ENCODE measurements at places on chromosomes 1 and 21. TPM values are rescaled to one million over a fixed set of nuclear protein-coding genes. Genes with fewer than 3 reads are reported as not detected.

Gene TMEM61
- 0.31 TPM for total RNA-seq

- peak; percentile 53 for DNase-seq
- H3K4me3 ChIP-seq, result no peak overlapping the region
- no peaks in the 10 kb centered on the region for H3K27me3 ChIP-seq
- H3K27ac ChIP-seq, result no peak overlapping the region
Observed at GRCh38 chr1:230858918-230859729, 9.2 kb downstream of the C1orf198 start.

- peaks cover 9% of the 10 kb centered on the region for H3K4me1 ChIP-seq
- DNase-seq, result peak; percentile 30
- H3K27ac ChIP-seq, result no peak overlapping the region
- H3K27me3 ChIP-seq, result no peaks in the 10 kb centered on the region
Observed at GRCh38 chr1:30715216-30715615, 8.2 kb downstream of the MATN1 start.

- H3K36me3 ChIP-seq, result no peaks in the 10 kb centered on the region
- no peak for DNase-seq
- no peak overlapping the region for H3K4me3 ChIP-seq
- H3K4me1 ChIP-seq, result no peaks in the 10 kb centered on the region
Observed at GRCh38 chr1:230957580-230957989, 21.1 kb downstream of the TTC13 start.

Gene TMPRSS2
- total RNA-seq, result 5.6 TPM

DNA sequence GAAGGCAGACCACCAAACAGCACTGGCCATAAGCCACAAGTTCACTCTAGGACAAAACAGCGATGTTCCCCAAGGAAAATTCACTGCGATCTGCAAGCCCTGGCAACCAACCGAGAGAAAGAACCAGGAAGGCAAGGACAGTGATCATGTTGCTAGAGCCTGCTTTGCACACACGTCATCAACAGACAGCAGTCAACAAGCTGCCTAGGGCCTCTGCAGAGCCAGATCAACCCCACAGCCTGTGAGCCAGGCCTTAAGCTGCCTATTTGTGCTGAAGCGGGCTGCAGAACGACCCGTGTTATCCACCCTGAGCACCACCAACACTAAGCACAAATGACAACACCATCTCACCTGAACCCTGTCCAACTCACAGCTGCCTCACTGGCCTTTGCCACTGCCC is 6.2 kb upstream of the YRDC start:
- H3K36me3 ChIP-seq, result no peaks in the 10 kb centered on the region
- H3K4me1 ChIP-seq, result peaks cover 23% of the 10 kb centered on the region
- H3K27me3 ChIP-seq, result no peaks in the 10 kb centered on the region
- DNase-seq, result no peak
- H3K4me3 ChIP-seq, result no peak overlapping the region

DNA sequence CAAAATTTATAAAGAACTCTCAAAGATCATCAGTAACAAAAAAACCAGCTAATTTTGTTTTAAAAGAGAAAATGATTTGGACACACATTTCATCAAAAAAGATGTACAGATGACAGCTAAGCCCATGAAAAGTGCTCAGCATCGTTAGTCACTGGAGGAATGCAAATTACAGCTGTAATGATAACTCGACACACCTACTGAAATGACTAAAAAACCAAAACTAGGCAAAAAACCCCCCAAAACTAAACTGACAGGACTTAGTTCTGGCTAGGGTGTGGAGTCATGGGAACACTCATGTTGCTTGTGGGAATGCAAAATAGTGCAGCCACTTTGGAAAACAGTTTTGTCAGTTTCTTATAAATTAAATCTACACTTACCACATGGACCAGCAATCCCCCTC is 59.5 kb downstream of the CNIH3 start:
- no peak overlapping the region for H3K27ac ChIP-seq
- H3K36me3 ChIP-seq, result no peaks in the 10 kb centered on the region
- DNase-seq, result no peak
- H3K4me1 ChIP-seq, result no peaks in the 10 kb centered on the region

Gene DRAXIN
- total RNA-seq, result 0.93 TPM

Gene RYR2
- 9.1 TPM for total RNA-seq

DNA sequence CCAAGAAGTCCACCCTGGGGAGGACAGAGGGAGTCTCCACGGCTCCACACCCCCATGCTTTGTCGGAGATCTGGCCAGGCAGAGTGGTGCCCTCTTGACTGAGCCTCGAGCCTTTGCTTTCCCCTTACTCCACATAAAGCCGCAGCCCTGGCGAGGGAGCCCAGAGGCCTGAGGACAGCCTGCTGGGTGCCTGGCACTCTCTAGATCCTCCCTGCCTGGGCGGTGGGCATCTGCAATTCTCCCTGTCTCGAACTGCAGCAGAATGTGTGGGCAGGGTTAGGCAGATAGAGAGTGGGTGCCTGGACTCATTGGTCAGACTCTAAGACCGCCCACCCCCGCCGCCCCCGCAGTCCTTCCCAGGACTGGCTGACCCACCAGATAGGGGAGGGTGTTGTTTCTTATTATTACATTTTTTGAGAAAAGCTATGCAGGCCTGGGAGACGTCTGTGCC is 13.9 kb downstream of the EPHX1 start:
- H3K27ac ChIP-seq, result peak overlapping the region; percentile 79
- no peaks in the 10 kb centered on the region for H3K27me3 ChIP-seq
- DNase-seq, result peak; percentile 84
- no peak overlapping the region for H3K4me3 ChIP-seq
- H3K36me3 ChIP-seq, result no peaks in the 10 kb centered on the region
- peaks cover 68% of the 10 kb centered on the region for H3K4me1 ChIP-seq

GRCh38 chr1:118322331-118322730 is 137.3 kb upstream of the SPAG17 start:
- no peak for DNase-seq
- no peaks in the 10 kb centered on the region for H3K4me1 ChIP-seq
- no peak overlapping the region for H3K27ac ChIP-seq
- H3K27me3 ChIP-seq, result no peaks in the 10 kb centered on the region
- no peaks in the 10 kb centered on the region for H3K36me3 ChIP-seq

- no peaks in the 10 kb centered on the region for H3K27me3 ChIP-seq
- H3K4me3 ChIP-seq, result no peak overlapping the region
- no peaks in the 10 kb centered on the region for H3K4me1 ChIP-seq
- H3K36me3 ChIP-seq, result no peaks in the 10 kb centered on the region
- DNase-seq, result no peak
Observed at GRCh38 chr1:15510611-15511405, 13.2 kb downstream of the CASP9 start.

- H3K27ac ChIP-seq, result no peak overlapping the region
- H3K27me3 ChIP-seq, result no peaks in the 10 kb centered on the region
- no peak overlapping the region for H3K4me3 ChIP-seq
- DNase-seq, result peak; percentile 73
- H3K4me1 ChIP-seq, result peaks cover 9% of the 10 kb centered on the region
Observed at GRCh38 chr1:68204977-68205630, 27.2 kb downstream of the WLS start.

DNA sequence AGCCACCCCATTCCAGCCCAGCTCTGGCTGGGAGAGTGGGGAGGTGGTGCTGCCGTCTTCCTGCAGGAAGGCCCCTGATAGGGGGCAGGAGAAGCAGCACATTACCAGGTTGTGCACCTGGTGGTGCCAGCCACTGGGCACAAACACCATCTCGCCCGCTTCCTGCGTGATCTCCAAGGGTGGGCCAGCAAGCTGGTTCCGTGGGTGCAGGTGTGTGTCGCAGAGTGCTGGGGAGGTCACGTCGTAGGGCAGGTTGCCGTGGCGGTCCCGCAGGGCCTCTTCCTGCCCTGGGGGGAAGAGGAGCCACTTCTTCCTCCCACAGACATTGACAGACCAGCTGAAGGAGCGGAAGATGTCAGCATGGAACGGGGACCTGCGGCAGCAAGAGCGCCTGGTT is 1.8 kb downstream of the JMJD4 start:
- no peak overlapping the region for H3K27ac ChIP-seq
- H3K4me3 ChIP-seq, result no peak overlapping the region
- peaks cover 36% of the 10 kb centered on the region for H3K4me1 ChIP-seq
- DNase-seq, result no peak

Gene SGIP1
- total RNA-seq, result 48.1 TPM

Gene KCNJ10
- 0.79 TPM for total RNA-seq

DNA sequence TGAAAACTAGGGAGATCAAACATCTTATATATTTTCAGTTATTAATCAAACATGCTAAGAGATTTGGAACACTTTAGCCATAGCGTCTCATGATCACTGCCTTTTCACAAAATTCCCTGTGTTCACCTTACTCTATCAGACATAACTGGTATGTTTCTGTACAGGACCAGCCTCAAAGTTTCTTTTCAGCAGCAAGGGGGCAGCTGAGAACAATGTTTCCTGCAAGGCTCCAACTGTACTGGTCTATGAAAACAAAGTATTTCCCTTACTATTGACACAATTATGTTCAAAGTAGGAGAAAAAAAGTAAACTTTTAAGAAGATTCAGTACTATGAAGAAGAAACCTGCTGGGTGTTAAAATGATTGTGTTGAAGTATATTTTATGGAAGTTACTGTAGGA is 98.5 kb downstream of the ATF6 start:
- H3K36me3 ChIP-seq, result no peaks in the 10 kb centered on the region
- no peaks in the 10 kb centered on the region for H3K27me3 ChIP-seq
- no peak overlapping the region for H3K4me3 ChIP-seq
- peaks cover 8% of the 10 kb centered on the region for H3K4me1 ChIP-seq
- no peak overlapping the region for H3K27ac ChIP-seq

- no peaks in the 10 kb centered on the region for H3K4me1 ChIP-seq
- no peak overlapping the region for H3K27ac ChIP-seq
- no peak overlapping the region for H3K4me3 ChIP-seq
- no peak for DNase-seq
- no peaks in the 10 kb centered on the region for H3K27me3 ChIP-seq
Observed at GRCh38 chr1:220943319-220943996, 64.2 kb downstream of the HLX start.

Gene ERVH48-1
- 0.47 TPM for total RNA-seq

DNA sequence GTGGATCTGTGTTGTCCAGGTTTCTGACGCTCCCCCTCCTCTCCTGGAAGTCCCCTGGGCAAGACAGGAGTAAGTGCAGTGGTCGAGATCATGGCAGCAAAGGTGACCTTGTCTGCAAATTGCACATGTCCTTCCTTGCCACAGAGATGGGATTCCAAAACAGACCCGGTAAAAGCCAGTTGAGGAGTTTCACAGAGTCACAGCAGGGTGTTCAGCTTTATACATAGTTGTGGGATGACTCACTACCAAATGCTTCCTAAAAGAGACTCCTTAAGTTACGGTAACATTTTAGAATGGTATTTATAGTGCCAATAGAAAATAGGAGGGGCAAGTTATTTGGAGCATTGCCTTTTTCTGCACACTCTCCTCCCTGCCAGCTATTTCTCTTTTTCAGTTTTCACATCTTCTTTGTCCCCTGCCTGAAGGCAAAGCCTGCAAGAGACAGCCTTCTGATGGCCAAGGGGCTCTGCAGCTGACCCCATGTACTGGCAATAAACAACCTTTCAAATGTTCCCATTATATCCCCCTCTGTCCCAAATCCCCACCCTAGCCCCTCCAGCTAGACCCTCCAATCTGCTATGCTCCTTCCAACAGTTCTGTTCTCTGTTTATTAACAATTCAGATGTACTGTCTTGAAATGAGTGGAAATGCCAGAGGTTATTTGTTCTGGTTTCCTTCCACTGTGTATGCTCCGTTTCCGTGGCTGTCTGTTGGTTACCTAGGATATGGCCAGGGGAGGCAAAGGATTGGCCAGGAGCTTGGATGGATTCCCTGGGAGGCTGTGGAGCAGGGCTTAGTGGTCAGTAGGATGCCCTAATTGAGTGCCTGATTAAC is 115.0 kb downstream of the TGFB2 start:
- H3K27me3 ChIP-seq, result no peaks in the 10 kb centered on the region
- no peaks in the 10 kb centered on the region for H3K36me3 ChIP-seq
- DNase-seq, result peak; percentile 38
- peaks cover 28% of the 10 kb centered on the region for H3K4me1 ChIP-seq
- no peak overlapping the region for H3K4me3 ChIP-seq

DNA sequence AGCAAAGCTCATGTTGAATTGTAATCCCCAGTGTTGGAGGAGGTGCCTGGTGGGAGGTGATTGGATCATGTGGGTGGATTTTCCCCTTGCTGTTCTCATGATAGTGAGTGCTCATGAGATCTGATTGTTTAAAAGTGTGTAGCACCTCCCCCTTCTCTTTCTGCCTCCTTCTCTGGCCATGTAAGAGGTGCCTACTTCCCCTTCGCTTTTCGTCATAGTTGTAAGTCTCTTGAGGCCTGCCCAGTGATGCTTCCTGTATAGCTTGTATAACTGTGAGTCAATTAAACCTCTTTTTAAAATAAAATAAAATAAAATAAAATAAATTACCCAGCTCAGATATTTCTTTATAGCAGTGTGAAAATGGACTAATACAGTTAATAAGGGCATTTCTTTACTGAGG is 1025.7 kb downstream of the PLA2G4A start:
- no peaks in the 10 kb centered on the region for H3K4me1 ChIP-seq
- H3K36me3 ChIP-seq, result no peaks in the 10 kb centered on the region
- no peak overlapping the region for H3K4me3 ChIP-seq
- no peak overlapping the region for H3K27ac ChIP-seq

DNA sequence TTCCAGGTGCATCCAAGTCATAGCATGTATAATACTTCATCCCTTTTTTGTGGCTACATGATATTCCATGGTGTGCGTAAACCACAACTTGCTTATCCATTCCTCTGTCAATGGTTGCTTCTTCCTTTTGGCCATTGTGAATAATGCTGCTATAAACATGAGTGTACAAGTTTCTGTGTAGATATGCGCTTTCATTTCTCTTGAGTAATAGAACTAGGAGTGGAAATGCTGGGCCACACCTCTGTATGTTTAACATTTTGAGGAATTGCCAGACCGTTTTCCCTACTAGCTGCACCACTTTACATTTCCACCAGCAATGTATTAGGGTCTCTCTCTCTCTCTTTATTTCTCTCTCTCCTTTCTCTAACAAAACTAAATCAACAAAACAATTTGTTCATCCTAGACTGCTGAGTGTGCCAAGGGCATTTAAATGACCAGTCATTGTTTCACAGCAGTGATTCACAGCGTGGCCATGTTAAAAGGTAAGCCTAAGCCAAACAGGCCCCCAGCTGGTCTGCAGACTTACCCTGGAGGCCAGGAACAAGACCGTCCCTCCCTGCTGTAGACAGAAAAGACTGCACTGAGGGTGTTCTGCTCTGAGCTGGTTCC is 53.2 kb upstream of the LYST start:
- H3K27me3 ChIP-seq, result no peaks in the 10 kb centered on the region
- no peak for DNase-seq
- H3K27ac ChIP-seq, result no peak overlapping the region
- H3K4me1 ChIP-seq, result no peaks in the 10 kb centered on the region

DNA sequence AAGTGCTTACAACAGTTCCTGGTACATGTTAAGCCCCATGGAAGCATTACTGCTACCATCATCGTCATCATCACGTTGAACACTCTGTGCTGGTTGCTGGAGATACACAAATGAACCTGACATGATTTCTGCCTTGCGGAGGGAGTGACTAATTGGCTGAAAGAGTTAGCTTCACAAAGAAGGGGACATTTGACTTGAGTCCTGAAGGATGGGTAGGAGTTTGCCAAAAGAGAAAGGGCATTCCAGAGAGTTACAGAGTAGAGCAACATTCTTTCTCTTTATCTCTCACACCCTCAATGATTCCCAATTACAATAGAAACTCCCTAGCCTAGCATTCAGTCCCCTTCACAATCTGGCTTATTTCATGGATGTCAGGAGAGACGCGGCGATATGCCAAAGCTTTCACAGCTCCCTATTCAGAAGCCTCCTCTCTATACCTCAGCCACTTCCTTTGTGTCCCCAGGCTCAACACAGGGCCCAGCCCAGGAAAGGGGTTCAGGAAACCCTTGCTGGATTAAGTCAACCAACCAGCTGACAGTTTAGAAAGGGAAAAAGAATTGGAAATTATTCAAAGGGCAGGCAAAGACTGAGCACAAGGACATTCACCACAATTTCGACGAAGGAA is 38.0 kb downstream of the SLC1A7 start:
- no peaks in the 10 kb centered on the region for H3K27me3 ChIP-seq
- no peak for DNase-seq
